ENCODE measurements at places on chromosomes 16 and 17. TPM values are rescaled to one million over a fixed set of nuclear protein-coding genes. Genes with fewer than 3 reads are reported as not detected.

DNA sequence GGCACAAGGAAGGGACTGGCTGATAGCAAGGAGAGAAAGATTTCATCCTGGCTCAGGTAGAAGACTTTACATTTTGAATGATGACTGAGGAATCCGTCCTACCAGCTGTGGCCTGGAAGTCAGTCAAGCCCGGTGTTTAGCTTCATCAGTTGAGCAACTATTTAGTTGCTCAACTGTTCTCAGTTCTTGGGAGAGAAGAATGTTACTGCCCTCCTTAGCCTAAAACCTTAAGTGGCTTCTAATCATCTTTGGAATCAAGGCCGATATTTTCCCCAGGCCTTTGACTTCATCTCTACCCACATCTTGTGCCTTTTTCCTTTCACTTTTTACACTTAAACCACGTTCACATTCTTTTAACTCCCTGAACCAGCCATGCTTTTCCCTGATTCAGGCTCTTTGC is 17.3 kb upstream of the RBL2 start:
- no peaks in the 10 kb centered on the region for H3K4me1 ChIP-seq
- no peak overlapping the region for H3K4me3 ChIP-seq
- H3K27ac ChIP-seq = no peak overlapping the region
- DNase-seq = no peak
- H3K36me3 ChIP-seq = no peaks in the 10 kb centered on the region

GRCh38 chr17:33049781-33050414 is 58.3 kb downstream of the SPACA3 start:
- H3K4me3 ChIP-seq = no peak overlapping the region
- peak; percentile 78 for DNase-seq
- no peaks in the 10 kb centered on the region for H3K36me3 ChIP-seq
- H3K27me3 ChIP-seq = no peaks in the 10 kb centered on the region

STARD3 gene
- total RNA-seq = 265 TPM

ARHGAP23 gene
- total RNA-seq = 235 TPM

- H3K27ac ChIP-seq = no peak overlapping the region
- no peaks in the 10 kb centered on the region for H3K36me3 ChIP-seq
- H3K27me3 ChIP-seq = no peaks in the 10 kb centered on the region
These were observed 39.5 kb downstream of the SMARCE1 start for GRCh38 chr17:40608061-40608581.

DNA sequence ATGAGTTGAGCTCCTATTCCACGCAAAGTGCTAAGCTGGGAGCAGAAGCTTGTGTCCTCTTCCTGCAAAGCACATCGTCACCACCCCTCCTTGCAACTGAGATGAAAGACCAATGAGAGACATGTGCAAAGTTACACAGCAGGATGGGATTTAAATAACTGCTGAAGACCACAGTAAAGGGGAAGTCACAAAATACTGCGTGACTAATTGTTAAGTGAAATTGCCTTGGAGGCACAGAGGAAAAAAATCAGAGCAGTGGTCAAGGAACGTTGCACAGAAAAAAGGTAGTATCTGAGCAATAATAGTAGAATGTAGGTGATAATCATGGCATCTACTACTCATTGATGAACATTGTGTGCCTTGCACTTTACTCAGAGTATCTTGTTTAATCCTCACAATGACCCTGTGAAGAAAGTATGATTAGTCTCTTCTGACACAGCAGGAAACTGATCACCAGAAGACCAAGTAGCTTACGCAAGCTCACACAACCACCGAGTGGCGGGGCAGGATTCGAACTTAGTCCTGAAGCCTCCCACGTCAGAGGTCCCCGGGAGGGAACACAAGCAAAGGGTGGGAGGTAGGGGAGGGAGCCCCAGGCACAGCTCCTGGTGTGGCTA is 15.4 kb upstream of the MYO18A start:
- H3K4me3 ChIP-seq = no peak overlapping the region
- H3K27ac ChIP-seq = no peak overlapping the region
- no peaks in the 10 kb centered on the region for H3K4me1 ChIP-seq
- H3K27me3 ChIP-seq = no peaks in the 10 kb centered on the region
- DNase-seq = no peak

CAMKK1 gene
- total RNA-seq = 21.6 TPM

- no peak overlapping the region for H3K27ac ChIP-seq
- H3K4me1 ChIP-seq = peaks cover 12% of the 10 kb centered on the region
- no peaks in the 10 kb centered on the region for H3K27me3 ChIP-seq
- H3K36me3 ChIP-seq = no peaks in the 10 kb centered on the region
- H3K4me3 ChIP-seq = no peak overlapping the region
These were observed 6.0 kb downstream of the NXPH3 start for GRCh38 chr17:49581648-49581998.

UNC45B gene
- 0.68 TPM for total RNA-seq

CCL23 gene
- total RNA-seq = not detected

LGALS9 gene
- total RNA-seq = 7.4 TPM

- H3K27ac ChIP-seq = no peak overlapping the region
- H3K4me3 ChIP-seq = no peak overlapping the region
- no peaks in the 10 kb centered on the region for H3K36me3 ChIP-seq
- DNase-seq = no peak
These were observed 114.4 kb upstream of the HAS3 start for GRCh38 chr16:68991075-68991474.

GRCh38 chr17:19750835-19751234 is 2.7 kb upstream of the ALDH3A1 start:
- no peak for DNase-seq
- H3K27me3 ChIP-seq = no peaks in the 10 kb centered on the region
- no peak overlapping the region for H3K27ac ChIP-seq
- H3K4me1 ChIP-seq = no peaks in the 10 kb centered on the region
- no peaks in the 10 kb centered on the region for H3K36me3 ChIP-seq

- no peak overlapping the region for H3K27ac ChIP-seq
- no peaks in the 10 kb centered on the region for H3K36me3 ChIP-seq
- no peaks in the 10 kb centered on the region for H3K27me3 ChIP-seq
- no peak overlapping the region for H3K4me3 ChIP-seq
- H3K4me1 ChIP-seq = no peaks in the 10 kb centered on the region
- peak; percentile 64 for DNase-seq
These were observed 36.7 kb downstream of the KIAA0753 start for GRCh38 chr17:6603744-6604325.

- peak; percentile 54 for DNase-seq
- no peaks in the 10 kb centered on the region for H3K4me1 ChIP-seq
- H3K27ac ChIP-seq = no peak overlapping the region
- no peaks in the 10 kb centered on the region for H3K27me3 ChIP-seq
- no peaks in the 10 kb centered on the region for H3K36me3 ChIP-seq
- H3K4me3 ChIP-seq = no peak overlapping the region
These were observed 432.7 kb upstream of the ASIC2 start for GRCh38 chr17:33725675-33726271.

KRT222 gene
- 1.2 TPM for total RNA-seq

PPM1E gene
- total RNA-seq = 8.1 TPM

MGAT5B gene
- 9.0 TPM for total RNA-seq

DNA sequence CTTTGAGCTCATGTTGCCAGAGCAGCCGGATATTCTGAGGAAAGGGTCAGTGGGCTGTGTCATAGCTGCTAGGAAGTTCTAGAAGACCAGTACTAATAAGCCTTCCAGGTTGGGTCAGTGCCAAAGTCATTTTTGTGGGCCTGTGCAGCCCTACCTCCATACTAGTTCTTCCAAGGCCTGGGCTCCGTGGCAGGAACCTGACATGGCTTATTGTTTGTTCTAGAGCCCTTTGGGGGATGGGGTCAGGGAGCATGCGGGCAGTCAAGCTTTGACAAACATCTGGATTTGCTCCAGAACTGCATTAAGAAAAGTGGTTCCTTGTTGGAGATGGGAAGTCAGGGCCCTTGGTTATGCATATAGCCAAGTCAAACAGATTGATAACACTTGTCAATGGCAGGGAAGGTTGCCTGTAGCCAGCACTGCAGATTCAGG is 7.6 kb downstream of the ALKBH5 start:
- no peak overlapping the region for H3K4me3 ChIP-seq
- H3K4me1 ChIP-seq = peaks cover 40% of the 10 kb centered on the region
- no peaks in the 10 kb centered on the region for H3K36me3 ChIP-seq
- DNase-seq = no peak
- no peaks in the 10 kb centered on the region for H3K27me3 ChIP-seq

ACSM3 gene
- total RNA-seq = 68.0 TPM

PEX12 gene
- total RNA-seq = 13.6 TPM

DNA sequence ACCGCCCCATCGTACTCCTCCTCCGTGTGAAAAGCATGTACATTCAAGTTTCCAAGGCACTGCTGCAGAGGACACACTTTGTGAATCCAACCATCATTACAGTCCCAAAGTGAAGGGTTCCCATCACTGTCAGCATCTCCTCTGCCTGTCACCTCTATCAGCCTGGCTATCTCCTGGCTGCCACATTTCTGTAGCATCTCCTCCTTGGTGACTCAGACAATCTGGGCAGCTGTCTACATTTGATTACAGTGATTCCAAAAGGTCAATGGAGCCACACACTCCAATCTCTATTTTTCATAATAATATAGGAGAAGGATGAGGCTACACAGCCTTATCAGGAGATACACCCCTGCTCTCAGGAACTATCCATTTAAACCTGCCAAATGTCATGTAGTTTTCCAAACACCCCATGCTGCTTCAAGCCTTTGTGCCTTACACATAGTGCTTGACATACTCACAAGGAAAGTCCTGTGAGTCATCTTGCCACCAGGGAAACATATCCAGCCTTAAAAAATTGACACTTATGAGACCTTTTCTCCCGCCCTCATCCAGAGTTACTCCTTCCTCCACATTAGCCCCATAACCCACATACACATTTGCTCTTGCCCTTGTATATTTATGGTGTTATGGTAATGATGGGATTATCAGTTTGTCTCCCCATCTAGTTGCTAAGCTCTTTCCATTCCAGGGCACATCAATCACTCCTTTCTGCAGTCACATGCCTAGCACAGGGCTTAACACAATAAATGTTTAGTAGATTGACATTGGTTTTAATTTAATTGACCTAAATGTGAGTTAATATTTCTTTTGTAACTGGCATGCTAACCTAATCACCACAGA is 250.1 kb upstream of the CDH5 start:
- no peaks in the 10 kb centered on the region for H3K4me1 ChIP-seq
- no peaks in the 10 kb centered on the region for H3K36me3 ChIP-seq
- no peaks in the 10 kb centered on the region for H3K27me3 ChIP-seq
- no peak for DNase-seq

Data from testis (tissue), 5 donors.